ENCODE measurements at places on chromosomes 5 and 9. TPM values are rescaled to one million over a fixed set of nuclear protein-coding genes. Genes with fewer than 3 reads are reported as not detected.

The LHFPL2 gene
- 22.2 TPM for total RNA-seq

The C9orf57 gene
- total RNA-seq, result not detected

The SPATA31E1 gene
- total RNA-seq, result not detected

The CATSPER3 gene
- not detected for total RNA-seq

The IFNA13 gene
- not detected for total RNA-seq

The NUTM2G gene
- total RNA-seq, result not detected

The ECM2 gene
- 7.5 TPM for total RNA-seq

The RASGEF1C gene
- total RNA-seq, result 4.2 TPM

The PCDHB6 gene
- total RNA-seq, result 0.71 TPM

The PLPPR1 gene
- not detected for total RNA-seq

The IFNA2 gene
- total RNA-seq, result 0.33 TPM

The IFNB1 gene
- not detected for total RNA-seq

DNA sequence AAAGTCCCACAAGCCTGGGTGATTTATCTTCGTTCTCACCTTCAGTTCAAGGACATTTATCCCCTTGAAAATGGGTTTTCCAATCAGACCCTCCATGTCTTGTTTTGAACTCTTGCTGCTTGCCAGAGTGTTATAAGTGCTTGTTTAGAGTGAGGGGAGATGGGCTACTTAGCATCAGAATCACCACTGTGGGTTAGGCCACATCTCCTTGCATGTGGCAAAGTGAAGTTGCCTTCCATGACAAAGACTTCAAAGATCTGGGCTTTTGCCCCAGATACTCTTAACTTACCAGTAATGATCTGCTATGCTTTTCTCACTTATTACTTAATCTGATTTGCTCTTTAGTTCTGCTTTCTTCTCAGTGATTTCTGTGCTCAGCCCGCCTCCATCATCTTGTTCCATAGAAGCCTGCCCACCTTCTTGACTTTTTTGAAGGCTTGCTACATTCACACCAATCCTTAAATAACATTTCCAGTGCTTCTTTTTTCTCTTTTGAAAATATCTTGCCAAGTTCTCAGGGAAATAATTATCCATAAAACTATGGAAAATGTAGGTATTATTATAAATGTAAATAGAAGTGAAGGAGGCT, 39.0 kb downstream of the GPR21 start:
- DNase-seq, result no peak

DNA sequence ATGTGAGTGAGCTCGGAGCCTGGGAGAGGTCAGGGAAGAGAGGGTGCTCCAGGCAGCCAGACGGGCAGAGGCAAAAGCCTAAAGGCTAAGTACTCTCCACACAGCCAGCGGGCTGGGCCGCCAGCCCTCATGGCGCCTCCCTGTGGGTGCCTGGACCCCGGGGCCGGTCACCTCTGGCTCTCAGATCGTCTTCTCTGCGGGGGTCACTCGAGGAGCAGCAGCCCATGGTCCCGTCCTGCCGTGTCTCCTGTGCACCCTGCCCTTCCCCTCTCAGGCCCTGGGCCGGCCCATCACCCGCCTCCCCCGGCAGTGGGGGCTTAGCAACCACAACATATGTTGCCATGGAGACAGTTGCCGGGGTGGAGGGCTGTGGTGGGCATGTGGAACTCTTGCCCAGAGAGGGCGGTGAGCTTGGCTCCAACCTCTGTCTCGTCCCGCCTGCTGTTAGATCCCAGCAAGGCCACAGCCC, 4.2 kb downstream of the AK1 start:
- DNase-seq, result peak; percentile 65

GRCh38 chr9:6502399-6502798, 89.4 kb downstream of the UHRF2 start:
- DNase-seq, result no peak

GRCh38 chr5:147225938-147226337, 8.9 kb upstream of the STK32A start:
- no peak for DNase-seq

- DNase-seq, result no peak
These were observed 1.2 kb upstream of the CLPTM1L start for GRCh38 chr5:1345876-1346626.

- DNase-seq, result no peak
These were observed 83.0 kb downstream of the OXCT1 start for GRCh38 chr5:41787265-41787664.

DNA sequence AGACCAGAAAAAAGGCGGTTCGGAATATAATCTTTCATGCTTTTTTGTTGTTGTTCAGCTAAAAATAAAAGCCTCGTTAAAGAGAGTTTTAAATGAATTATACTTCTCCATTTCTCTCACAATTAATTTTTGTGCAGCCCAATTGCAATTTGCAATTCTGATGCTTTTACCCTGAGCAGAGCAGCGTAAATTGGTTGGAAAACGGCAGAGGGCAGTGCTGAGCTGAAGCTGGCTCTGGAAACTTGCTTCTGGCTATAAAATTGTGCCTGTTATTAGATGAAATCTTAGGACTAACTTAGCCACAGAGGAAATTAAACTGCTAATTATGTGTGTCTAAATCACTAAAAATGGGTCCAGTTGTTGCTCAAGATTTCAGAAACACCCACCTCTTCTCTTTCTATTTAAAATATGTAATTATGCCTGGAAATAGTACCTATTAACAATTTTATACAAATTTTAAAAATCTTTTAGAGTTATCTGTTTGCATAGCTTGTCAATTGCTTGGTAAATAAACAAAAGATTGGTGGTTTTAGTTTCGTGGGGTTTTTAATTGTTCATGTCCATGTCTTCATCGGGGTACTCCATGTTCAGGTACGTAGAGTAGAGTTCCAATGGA, 441.8 kb upstream of the TLE4 start:
- no peak for DNase-seq

GRCh38 chr9:124008303-124008693, 3.3 kb upstream of the LHX2 start:
- DNase-seq, result no peak

- DNase-seq, result no peak
These were observed 312.3 kb upstream of the PRR16 start for GRCh38 chr5:120151825-120152224.

DNA sequence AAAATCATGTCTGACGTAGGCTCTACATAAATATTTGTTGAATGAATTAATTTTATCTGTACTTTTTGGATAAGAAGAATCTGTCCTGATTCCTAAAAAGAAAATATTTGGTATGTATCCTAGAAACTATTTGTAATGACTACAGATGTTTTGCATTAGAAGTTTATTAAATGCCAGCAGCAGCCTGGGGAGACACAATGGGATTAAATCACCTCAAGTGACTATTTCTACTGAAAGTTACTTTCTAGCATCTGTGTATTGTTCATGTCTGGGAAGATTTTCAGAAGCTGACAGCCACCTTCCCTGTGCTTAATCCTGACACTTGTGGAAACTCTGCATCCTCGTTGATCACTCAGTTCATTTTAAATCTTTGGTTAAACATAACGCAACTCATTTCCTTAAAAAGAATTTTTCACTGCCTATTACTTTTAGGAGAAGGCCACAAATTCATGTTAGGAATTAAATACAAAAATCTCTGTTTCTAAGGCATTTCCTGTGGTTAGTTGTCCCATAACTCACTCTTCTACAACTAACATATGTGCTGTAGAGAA, 209.3 kb upstream of the PPP1R2B start:
- DNase-seq, result no peak

DNA sequence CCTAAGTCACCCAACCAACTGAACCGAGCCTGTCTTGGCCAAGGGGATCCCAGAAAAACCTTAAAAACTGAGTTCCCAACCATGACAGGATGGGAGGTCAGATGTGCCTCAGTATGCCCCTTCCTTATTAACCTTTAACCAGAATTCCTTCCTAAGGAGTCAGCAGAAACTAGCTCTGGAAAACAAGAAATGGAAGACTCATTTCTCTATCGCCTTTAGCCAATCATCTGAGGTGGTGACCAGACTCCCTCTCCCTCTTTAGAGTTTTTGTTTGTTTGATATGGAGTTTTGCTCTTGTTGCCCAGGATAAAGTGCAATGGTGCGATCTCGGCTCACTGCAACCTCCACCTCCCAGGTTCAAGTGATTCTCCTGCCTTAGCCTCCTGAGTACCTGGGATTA, 37.5 kb downstream of the SLC28A3 start:
- DNase-seq, result no peak

DNA sequence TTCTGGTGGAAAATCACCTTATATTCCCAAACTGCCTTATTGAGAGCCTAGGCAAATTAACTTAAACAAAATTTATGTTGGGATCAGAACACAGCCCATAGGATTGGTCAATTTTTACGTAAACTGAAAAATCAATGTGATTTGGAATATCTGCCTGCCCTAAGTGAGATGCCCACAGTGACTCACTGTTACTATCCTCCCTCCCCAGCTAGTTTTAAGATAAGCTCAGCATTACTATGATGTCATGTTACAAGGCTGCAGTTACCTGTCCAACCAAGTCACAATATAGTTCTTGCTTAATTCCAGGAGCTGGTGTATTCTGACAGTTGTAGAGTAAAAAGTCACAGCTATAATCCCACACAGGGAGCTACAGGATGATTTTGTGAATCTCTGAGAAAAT, 23.1 kb downstream of the SKP1 start:
- no peak for DNase-seq

GRCh38 chr5:142825378-142826089, 55.4 kb downstream of the ARHGAP26 start:
- no peak for DNase-seq

DNA sequence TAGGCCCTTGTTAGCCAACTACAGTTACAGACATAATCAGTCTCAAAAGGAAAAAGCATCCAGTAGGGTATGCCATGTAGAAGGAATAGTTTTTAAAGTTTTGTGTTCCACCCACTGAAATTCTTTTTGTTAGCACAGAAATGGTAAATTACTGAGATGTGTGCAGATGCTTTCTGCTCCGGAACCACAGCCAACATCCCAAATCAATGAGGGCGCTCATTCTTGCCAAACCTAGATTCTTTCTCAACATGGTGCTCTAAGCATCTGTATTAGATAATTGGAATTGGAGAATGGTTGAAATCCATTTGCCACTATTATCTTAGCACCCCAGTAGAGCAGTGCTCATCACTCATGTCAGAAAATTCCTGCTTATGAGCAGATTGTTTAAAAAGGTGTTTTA, 127.8 kb downstream of the SEC61B start:
- DNase-seq, result no peak

DNA sequence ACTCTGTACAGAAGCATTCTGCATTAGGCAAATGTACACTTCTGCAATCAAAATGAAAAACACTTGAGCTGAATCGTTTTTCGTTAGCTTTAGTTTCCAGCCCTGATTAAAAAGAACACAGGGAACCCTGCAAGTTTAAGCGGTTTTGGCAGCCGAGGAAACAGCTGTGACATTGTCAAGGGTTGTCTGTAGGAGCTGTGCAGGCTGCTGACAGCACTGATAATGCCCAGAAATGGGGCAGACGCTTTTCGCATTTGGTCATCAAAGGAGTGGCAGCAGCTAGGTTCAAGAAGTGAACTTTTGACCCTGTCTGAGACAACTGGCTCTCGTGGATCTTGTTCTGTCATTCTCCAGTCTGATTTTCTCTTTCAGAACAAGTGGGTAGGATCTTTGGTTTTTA, 165.6 kb upstream of the CCDC152 start:
- DNase-seq, result peak; percentile 69

DNA sequence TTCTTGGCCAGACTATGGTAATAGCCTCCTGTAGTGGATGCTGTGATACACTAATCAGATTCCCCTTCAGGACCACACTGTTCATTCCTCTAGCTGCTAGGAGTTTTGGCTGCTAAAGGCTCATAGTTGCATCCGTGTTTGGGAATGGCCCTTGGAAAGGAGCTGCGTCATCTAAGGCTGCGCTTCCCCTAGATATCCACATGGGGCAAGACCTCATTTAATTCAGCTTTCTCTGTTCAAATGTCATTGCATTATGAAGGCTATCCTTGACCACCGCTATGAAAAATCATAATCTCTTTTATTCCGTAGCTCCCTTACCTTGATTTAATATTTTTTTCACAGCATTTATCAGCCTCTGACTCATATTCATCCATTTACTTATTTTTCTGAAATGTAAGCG, 258.3 kb upstream of the NR4A3 start:
- DNase-seq, result no peak

Data from sigmoid colon (tissue), 7 donors.